Astrocyte (in vitro differentiated cells and primary cell): ENCODE measurements at places on chromosomes 7 and 10. TPM values are rescaled to one million over a fixed set of nuclear protein-coding genes. Genes with fewer than 3 reads are reported as not detected.

The IMPDH1 gene
- 43.9 and 44.7 TPM in 2 replicates for total RNA-seq

GRCh38 chr10:93235686-93236085, 162.0 kb downstream of the CYP26A1 start:
- DNase-seq: peak; percentile 16

The CFTR gene
- 0.38 and 2.5 TPM in 2 replicates for total RNA-seq

The PRKG1 gene
- 2.8 and 3.1 TPM in 2 replicates for total RNA-seq

GRCh38 chr10:6748981-6749635, 169.0 kb upstream of the PRKCQ start:
- peak; percentile 89 for DNase-seq

- peak; percentile 93 for DNase-seq
Observed at GRCh38 chr10:78335691-78336401, 302.2 kb downstream of the RPS24 start.

DNA sequence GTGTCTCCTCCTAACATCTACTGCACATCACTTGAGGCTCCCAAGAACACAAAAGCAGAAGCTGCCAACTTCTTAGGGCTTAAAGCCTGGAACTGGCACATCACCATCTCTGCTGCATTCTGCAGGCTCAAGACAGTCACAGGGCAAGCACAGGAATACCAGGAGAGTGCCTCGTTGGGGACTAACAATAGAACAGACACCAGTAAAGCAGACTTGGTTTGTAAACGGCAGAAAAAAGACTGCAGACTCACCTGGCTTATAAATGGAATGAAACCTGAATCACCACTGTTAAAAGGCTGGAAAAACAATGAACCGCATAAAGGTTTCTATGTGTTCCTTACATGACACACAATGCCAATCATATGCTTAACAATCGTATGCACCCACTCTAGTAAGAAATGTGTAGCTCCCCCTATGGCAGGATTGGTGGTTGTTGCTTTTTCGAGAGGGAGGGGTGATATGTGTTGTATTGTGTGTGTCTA, 12.8 kb downstream of the RHEB start:
- no peak for DNase-seq
